ENCODE measurements at places on chromosomes 5 and 9.

DNA sequence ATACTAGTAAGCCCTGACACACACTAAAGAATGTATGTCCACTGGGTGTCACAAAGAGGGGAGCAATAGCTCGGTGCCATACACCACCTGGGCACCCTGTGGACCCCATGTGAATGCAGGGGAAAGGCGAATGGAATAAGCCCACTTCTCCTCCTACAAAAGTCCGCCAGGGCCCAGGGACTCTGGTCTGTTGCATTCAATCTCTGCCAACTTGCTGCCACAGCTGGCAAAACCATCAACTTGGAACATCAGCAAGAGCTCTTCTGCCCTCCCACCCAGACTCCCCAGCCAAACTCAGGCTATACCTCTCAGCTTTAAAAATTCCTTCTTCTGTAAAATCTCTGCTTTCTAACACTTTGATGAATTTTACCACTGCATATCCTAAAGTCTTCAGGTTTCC lies 54.5 kb downstream of the PFDN1 start:
- no peak for DNase-seq

DNA sequence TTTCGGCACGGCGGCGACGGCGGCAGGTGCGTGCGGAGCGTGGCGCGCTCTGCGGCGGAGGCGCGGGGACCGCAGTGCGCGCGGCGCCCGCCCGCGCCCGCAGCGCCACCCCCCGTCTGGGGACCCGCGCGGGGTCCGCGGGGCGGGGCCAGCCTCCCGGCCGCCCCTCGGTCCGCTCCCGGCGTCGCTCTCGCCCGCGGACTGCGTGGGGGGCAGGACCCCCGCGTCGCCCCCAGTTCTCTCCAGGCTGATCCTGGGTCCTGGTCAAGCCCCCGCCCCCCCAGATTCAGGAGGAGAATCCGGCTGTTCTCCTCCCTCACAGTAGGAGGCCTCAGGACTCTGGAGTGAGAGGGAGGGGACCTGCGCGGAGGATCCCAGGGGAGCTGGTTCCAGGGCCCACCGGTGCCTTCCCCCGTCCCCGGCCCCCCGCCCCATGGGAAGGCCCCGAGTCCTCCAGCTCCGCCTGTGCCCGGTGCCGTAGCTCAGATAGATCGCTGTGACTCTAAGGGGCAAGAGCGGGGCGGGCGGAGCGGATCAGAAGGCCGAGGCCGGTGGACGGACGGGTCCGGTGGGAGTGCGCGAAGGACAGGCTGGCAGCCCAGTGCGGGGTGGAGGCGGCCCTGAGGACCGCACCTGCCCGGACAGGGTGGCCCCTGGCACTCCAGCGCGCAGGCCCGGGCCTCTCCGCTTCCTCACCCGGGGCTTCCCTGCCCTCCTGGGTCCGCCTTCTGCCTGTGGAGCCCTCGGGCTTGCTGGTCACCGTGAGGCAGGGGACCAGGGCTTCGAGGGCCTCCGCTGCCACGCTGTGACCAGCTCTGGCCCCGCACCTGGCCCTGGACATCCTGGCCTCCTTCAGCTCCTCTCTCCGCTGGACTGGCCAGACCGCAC lies at the start of gene RNF208:
RNF208 (minus strand) TSS at position 51 of the 888 bp plus-strand sequence. CDS start 1,028 bp downstream, outside the sequence.
- no peak for DNase-seq

DNA sequence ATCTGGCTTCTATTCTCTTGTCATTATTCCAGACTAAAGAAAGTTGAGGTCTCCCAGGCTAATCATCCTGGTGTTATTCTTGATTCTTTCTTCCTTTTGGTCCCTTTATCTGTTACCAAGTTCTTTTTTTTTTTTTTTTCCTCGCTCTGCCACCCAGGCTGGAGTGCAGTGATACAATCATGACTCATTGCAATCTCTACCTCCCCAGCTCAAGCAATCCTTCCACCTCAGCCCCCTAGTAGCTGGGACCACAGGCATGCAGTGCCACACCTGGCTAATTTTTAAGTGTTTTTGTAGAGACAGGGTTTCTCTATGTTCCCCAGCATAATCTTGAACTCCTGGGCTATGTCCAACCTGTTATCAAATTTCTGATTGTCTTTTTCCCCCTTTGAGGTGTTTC lies 126.6 kb upstream of the DHFR start:
- no peak for DNase-seq

GRCh38 chr5:144092508-144092907 lies 78.0 kb downstream of the YIPF5 start:
- DNase-seq, result no peak

DNA sequence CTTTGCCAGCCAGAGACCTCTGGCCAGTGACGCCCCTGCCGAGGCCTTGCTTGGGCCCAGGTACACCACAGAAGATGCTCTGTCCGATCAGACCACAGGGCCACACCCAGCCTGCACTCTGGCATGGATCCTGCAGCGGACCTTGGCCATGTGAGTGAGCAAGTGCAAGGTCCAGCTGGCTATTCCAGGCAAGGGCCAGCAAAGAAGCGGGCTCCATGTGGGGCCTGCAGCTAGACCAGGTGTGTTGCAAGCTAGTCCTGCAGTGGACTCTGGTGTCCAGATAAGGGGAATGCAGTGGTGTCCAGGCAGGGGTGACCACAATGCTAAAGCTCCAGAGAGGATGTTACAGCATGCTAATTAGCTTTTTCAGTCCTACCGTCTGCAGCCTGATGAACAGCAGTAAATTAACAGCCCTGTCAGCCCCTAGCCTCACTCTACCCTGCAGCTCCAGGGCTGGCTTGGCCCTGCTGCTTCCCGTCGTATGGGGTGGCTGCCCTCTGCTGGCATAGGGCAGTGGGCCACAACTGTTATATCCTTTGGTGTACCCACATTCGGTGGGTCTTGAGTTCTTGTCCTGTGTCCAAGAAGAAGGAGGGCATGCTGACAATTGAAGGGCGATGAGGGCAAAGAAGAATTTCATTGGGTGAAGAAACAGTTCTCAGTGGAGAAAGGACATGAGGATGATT lies 284.5 kb upstream of the POU5F2 start:
- DNase-seq, result no peak

DNA sequence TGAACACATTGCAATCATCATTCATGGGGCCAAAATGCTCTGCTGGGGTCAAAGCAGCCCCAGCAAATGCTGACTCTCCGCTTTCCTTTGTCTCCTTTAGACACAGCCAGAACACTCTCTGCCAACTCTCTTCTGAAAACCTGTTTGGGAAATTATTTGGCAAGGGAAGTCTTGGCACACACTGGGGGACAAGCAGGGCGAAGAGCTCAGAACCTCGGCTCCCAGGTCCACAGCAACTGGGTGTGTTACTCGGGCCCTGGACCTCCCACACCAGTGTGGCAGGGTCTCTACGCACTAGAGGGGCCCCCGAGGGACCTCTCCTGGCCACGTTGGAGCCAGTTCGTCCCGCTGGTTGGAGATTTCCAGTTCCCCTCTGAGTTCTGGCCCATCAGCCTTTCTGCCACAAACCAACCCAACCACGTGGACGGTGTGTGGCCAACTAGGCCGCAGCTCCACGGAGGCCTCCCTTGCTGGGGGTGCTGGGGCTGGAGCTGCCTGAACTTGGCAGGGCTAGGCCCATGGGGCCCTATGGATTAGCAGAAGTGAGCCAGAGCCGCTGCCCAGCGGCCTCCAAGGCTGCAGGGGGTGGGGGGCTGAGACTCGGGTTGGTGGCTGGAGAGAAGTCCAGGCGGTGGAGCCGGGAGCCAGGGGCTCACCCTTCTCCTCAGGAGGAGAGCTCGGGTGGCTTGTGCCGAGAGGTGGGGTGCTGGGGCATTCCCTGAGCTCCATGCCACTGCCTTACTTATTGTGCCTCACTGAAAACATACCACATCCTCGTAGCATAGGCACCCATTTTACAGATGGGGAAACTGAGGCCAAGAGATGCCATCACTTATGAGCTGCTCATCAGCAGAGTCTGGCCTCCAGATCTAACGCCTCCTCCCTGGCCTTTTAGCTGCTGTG lies 46.8 kb upstream of the RNU6ATAC start:
- DNase-seq, result no peak

- no peak for DNase-seq
These were observed 119.9 kb downstream of the C9orf152 start for GRCh38 chr9:110088099-110088498.

DNA sequence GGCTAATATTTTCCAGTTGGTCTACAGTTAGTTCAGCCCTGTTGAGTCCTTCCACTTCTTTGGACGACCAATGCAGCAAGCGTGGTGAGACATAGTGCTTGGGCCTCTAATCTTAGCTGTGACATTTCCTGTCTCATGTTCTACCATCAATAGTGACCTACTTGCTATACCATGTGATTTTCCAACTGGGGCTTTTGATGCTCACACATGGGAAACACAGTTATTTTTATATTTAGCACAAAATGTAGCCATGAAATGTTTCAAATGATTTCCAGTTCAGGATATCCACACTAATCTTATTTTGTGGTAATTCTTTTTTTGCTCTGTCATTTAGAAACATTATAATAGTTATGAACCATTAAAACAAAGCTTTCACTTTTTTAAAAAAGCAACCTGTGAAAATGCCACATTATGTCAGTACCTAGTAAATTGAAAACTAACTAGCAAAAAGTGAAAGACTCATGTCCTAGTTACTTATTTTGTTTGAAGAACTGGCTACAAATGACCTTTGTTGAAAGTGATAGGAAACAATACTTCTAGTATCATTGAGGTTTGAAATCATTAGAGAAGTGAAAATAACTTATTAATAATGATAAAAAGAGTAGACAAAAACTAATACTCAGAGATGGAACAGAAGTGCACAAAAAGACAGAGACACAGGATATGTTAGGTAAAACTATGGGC lies 18.3 kb downstream of the MARCHF3 start:
- no peak for DNase-seq

DNA sequence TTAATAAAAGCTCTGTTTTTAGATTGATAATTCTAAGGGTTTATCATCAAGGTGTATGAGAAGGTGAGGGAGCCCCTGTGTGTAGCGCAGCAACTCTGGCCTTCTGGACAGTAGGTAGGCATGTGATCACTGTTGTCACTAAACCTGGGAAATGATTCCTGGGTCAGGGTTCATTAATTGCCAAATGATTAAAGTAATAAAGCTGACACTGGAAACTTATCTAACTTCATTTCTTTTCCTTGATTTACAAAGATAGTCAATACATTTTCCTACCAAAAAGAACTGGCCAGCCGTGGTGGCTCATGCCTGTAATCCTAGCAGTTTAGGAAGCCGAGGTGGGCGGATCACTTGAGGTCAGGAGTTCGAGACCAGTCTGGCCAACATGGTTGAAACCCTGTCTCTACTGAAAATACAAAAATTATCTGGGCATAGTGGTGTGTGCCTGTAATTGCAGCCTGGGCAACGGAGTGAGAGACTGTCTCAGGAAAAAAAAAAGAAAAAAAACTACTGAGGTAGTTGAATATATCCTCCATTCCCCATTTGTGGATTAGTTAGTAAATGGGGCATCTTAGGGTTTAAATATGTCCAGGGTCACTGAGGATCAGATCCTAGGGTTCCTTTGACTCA lies 2.4 kb downstream of the EHMT1 start:
- DNase-seq, result no peak

DNA sequence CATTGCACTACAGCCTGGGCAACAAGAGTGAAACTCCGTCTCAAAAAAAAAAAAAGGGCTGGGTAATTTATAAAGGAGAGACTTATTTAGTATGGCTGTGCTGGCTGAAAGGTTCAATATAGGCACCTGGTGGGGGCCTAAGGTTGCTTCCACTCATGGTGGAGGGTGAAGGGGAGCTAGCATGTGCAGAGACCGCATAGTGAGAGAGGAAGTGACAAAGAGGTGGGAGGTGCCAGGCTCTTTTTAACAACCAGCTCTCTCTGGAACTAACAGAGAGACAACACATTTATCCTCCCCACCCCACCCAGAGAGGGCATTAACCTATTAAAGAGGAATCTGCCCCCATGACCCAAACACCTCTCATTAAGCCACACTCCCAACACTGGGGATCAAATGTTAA lies 28.9 kb upstream of the SERINC5 start:
- DNase-seq, result no peak

DNA sequence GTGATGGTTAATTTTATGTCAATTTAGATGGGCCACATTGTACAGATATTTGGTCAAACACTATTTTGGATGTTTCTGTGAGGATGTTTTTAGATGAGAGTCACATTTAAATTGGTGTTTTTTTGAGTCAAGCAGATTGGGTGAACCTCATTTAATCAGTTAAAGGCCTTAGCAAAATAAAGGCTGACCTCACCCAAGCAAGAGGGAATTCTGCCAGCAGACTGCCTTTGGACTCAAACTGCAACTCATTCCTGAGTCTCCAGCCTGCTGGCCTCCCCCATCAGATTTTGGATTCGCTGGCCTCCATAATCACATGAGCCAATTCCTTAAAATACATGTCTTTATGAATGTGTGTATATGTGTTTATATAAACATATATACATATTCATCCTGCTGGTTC lies 282.7 kb upstream of the POU5F2 start:
- DNase-seq, result no peak

DNA sequence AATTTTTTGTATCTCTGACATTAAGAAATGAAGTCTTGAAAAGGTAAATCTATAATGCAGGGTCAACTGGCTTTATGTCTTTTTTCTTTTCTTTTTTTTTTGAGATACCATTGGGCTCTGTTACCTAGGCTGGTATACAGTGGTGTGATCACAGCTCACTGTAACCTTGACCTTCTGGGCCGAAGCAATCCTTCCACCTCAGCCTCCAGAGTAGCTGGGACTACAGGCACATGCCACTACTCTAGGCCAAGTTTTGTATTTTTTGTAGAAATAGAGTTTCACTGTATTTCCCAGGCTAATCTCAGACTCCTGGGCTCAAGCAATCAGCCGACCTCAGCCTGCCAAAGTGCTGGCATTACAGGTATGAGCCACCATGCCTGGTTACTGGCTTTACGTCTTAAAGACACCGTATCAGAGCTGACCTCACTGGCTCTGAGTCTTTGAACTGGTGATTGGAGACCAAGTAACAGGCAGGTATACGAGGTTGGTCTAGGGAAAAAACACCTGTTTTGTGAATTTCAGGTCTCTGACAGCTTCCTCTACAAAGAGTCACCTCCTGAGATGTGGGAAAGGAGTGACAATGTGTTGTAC lies 70.4 kb upstream of the GPBP1 start:
- no peak for DNase-seq

GRCh38 chr5:96065685-96066385 lies 104.2 kb upstream of the ELL2 start:
- DNase-seq, result no peak

- no peak for DNase-seq
These were observed 81.8 kb downstream of the GDNF start for GRCh38 chr5:37757980-37758582.

DNA sequence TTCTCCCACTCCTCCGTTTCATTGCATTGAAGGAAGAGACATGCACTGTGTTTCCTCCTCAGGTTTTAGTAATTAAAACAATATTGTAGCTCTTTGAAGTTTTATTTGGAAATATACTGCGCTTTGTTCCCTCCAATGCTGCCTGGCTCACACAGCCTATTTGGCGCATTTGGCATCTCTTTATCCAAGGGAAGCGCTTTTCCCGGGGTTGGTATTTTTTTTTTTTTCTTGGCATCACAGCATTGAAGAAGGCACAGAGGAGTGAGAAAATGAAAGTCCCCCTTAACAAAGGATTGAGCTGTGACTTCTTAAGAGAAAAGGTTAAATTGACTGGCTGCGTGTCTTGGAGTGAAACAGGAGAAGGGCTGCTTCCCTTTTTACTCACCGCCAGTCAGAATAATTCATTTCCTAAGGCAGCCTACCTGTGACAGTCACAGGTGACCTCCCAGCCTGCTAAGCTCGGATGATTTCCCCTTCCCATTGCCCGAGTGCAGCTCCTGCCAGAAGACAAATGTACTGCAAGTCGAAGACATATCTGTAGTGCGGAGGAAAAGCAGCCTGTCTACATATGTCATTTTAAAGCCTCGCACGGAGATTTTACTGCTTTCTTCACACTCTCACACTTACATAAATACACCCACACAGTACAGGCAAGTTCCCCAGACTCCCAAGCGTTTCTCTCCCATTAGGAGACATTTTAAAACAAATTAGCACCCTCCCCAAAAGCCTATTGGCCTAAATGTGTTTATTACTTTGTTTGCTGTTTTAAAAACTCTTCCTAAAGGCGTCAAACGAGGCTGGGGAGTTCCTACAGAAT lies 665.5 kb upstream of the ZNF608 start:
- no peak for DNase-seq

Data from activated T-cell treated with anti-CD3 and anti-CD28 coated beads for 1 hour (primary cell).